Activated CD4-positive, alpha-beta T cell treated with anti-CD3 and anti-CD28 coated beads for 36 hours (primary cell): ENCODE measurements at places on chromosomes 13 and 19. TPM values are rescaled to one million over a fixed set of nuclear protein-coding genes. Genes with fewer than 3 reads are reported as not detected.
A peak's percentile ranks its signal among the peaks of the same experiment; 100 is the strongest.

CD22 gene
- 3.5 TPM for total RNA-seq

PTH2 gene
- not detected for total RNA-seq

SIGLEC12 gene
- total RNA-seq: 1.2 TPM

XRCC1 gene
- 40.0 TPM for total RNA-seq

KLK1 gene
- 2.6 TPM for total RNA-seq

DHDH gene
- 2.4 TPM for total RNA-seq

YJU2 gene
- 34.8 TPM for total RNA-seq

STOML3 gene
- not detected for total RNA-seq

ZNF439 gene
- total RNA-seq: 10.4 TPM

CDX2 gene
- total RNA-seq: not detected

GRCh38 chr13:96900986-96901385 lies 93.3 kb downstream of the OXGR1 start:
- no peaks in the 10 kb centered on the region for H3K36me3 ChIP-seq
- peaks cover 2% of the 10 kb centered on the region for H3K27me3 ChIP-seq
- no peak overlapping the region for H3K4me3 ChIP-seq
- DNase-seq: no peak
- H3K4me1 ChIP-seq: no peaks in the 10 kb centered on the region

DNA sequence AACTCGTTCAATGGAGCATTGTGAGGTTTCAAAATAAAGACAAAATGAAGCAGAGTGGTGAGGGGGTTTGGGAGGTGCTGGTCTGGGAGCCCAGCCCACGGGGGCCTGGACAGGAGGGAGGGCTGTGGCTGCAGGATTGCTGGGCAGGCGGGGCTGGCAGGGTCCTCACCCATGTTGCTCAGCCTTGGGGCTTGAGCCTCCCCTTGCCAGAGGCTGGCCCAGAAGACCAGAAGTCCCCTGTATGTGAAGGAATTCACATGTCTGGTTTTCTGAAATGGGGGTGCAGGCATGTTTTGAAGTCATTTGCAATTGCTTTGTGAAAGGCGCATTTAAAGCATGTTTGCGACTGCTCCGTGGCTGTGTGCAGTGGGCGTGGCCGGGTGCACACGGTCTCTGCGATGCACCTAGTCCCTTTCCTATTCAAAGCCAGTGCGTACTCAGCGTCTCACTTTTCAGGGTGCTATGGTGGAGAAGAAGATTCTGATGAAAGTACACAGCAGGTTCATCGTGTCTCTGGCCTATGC lies 2.3 kb downstream of the GRK1 start:
- no peaks in the 10 kb centered on the region for H3K27me3 ChIP-seq
- DNase-seq: peak; percentile 3
- H3K4me3 ChIP-seq: no peak overlapping the region
- peaks cover 3% of the 10 kb centered on the region for H3K4me1 ChIP-seq
- H3K27ac ChIP-seq: no peak overlapping the region

GRCh38 chr13:21095311-21095710 lies 33.9 kb upstream of the LATS2 start:
- H3K27me3 ChIP-seq: no peaks in the 10 kb centered on the region
- no peaks in the 10 kb centered on the region for H3K36me3 ChIP-seq
- H3K4me3 ChIP-seq: no peak overlapping the region
- no peak overlapping the region for H3K27ac ChIP-seq
- H3K4me1 ChIP-seq: no peaks in the 10 kb centered on the region

GRCh38 chr19:28727480-28728159 lies 485.3 kb downstream of the UQCRFS1 start:
- H3K4me3 ChIP-seq: no peak overlapping the region
- no peaks in the 10 kb centered on the region for H3K36me3 ChIP-seq
- H3K4me1 ChIP-seq: peaks cover 2% of the 10 kb centered on the region
- H3K27me3 ChIP-seq: peaks cover 35% of the 10 kb centered on the region

DNA sequence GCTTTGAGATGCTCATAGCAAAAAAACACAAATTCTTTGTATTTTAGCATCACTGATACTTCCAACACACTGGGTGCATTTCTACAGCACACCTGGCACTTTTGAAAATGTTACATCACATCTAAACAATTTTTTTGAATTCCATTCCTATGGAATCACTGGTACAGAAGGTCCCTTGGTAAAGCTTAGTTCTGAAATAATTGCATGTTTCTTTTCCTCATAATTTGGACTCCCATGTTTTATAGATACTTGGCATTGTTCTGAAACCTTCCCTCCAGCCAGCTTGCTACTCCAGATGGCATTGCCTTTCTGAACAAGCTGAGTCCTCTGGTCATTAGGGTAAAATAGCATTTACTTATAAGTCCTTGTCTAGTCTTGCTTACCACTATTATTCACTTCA lies 481.3 kb upstream of the GPC6 start:
- no peaks in the 10 kb centered on the region for H3K27me3 ChIP-seq
- no peak for DNase-seq

DNA sequence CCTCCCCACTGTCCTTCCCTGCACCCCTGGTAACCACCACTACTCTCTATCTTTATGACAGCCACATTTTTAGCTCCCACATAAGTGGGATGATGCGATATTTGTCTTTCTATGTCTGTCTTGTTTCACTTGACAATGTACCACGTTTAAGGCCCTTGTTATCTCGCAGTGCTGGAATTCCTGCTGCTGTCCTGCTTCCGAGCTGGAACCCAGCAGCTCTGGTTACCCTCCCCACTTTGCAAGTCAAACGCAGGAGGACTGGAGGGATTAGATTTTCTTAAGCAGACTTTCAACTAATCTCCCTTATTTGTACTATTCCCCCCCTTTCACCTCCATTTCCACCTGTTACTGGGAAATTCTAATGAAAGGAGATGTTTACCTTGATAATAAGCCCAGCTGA lies 59.1 kb upstream of the PDX1 start:
- DNase-seq: no peak
- peaks cover 14% of the 10 kb centered on the region for H3K27me3 ChIP-seq
- no peaks in the 10 kb centered on the region for H3K4me1 ChIP-seq
- no peak overlapping the region for H3K27ac ChIP-seq
- H3K36me3 ChIP-seq: no peaks in the 10 kb centered on the region
- no peak overlapping the region for H3K4me3 ChIP-seq

DNA sequence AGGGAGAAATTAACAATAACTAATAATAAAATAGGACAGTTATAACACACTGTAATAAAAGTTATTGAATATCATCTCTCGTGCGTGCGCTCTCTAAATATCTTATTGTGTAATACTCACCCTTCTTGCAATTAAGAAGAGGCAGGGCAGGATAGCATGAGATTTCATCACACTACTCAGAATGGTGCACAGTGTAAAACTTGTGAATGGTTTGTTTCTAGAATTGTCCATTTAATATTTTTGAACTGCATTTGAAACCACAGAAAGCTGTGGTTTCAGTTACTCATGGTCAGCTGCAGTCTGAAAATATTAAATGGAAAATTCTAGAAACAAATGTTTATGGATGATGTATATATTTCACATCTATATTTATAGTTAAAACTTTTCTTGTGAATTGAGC lies 161.1 kb downstream of the DCT start:
- H3K4me1 ChIP-seq: peaks cover 15% of the 10 kb centered on the region
- no peak for DNase-seq
- H3K36me3 ChIP-seq: peaks cover 2% of the 10 kb centered on the region
- no peaks in the 10 kb centered on the region for H3K27me3 ChIP-seq
- no peak overlapping the region for H3K27ac ChIP-seq

DNA sequence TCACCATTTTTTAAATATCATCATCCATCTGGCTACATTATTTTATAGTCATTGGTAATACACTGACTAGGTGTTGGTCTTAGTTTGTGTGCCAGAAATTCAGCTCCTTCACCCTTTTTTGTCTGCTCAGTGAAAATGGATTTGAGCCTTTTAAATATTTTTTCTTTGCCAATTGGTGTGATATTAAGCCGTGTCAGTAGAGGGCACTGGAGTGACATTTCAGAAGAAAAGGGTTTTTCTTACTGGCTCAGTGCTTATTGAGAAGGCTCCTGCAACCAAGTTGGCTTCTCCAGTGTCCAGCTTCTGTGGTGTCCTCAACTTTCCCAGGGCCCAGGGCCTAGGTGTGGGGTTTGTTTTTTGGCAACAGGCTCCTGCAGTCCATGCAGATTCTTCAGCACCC lies 546.6 kb downstream of the DACH1 start:
- DNase-seq: peak; percentile 18
- no peak overlapping the region for H3K27ac ChIP-seq
- H3K27me3 ChIP-seq: no peaks in the 10 kb centered on the region

DNA sequence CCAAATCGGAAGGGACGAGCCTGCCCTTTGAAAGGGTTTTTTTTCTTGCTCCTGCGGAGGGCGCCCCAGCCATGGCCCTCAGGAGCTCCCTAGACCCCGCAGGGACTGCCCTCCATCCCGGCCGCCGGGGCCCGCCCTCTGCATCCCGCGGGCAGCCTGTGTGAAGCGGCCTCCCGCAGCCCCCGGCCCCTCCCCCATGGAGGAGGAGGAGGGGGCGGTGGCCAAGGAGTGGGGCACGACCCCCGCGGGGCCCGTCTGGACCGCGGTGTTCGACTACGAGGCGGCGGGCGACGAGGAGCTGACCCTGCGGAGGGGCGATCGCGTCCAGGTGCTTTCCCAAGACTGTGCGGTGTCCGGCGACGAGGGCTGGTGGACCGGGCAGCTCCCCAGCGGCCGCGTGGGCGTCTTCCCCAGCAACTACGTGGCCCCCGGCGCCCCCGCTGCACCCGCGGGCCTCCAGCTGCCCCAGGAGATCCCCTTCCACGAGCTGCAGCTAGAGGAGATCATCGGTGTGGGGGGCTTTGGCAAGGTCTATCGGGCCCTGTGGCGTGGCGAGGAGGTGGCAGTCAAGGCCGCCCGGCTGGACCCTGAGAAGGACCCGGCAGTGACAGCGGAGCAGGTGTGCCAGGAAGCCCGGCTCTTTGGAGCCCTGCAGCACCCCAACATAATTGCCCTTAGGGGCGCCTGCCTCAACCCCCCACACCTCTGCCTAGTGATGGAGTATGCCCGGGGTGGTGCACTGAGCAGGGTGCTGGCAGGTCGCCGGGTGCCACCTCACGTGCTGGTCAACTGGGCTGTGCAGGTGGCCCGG lies 815 bp downstream of the MAP3K10 start:
- H3K27me3 ChIP-seq: no peaks in the 10 kb centered on the region
- no peaks in the 10 kb centered on the region for H3K36me3 ChIP-seq
- no peak overlapping the region for H3K27ac ChIP-seq
- peak; percentile 41 for DNase-seq
- H3K4me3 ChIP-seq: peak overlapping the region; percentile 59

- no peaks in the 10 kb centered on the region for H3K36me3 ChIP-seq
- H3K4me1 ChIP-seq: peaks cover 7% of the 10 kb centered on the region
- peaks cover 33% of the 10 kb centered on the region for H3K27me3 ChIP-seq
- no peak overlapping the region for H3K4me3 ChIP-seq
- H3K27ac ChIP-seq: no peak overlapping the region
Observed at GRCh38 chr13:75479102-75479740, 2.7 kb downstream of the TBC1D4 start.

GRCh38 chr13:95793018-95793555 lies 116.1 kb downstream of the DNAJC3 start:
- no peak overlapping the region for H3K4me3 ChIP-seq
- H3K36me3 ChIP-seq: peaks cover 47% of the 10 kb centered on the region
- H3K27me3 ChIP-seq: no peaks in the 10 kb centered on the region
- H3K4me1 ChIP-seq: no peaks in the 10 kb centered on the region
- DNase-seq: no peak
- H3K27ac ChIP-seq: no peak overlapping the region

GRCh38 chr13:80072231-80072630 lies 268.7 kb downstream of the SPRY2 start:
- no peak overlapping the region for H3K4me3 ChIP-seq
- no peaks in the 10 kb centered on the region for H3K27me3 ChIP-seq
- no peak overlapping the region for H3K27ac ChIP-seq

GRCh38 chr19:36150586-36150985 lies 1.7 kb downstream of the COX7A1 start:
- H3K27ac ChIP-seq: no peak overlapping the region
- no peaks in the 10 kb centered on the region for H3K27me3 ChIP-seq
- no peak for DNase-seq
- H3K4me1 ChIP-seq: no peaks in the 10 kb centered on the region

- DNase-seq: no peak
- no peaks in the 10 kb centered on the region for H3K36me3 ChIP-seq
- H3K4me3 ChIP-seq: no peak overlapping the region
- H3K4me1 ChIP-seq: peaks cover 4% of the 10 kb centered on the region
- H3K27ac ChIP-seq: no peak overlapping the region
Observed at GRCh38 chr19:3073159-3073563, 10.9 kb upstream of the TLE5 start.

- no peak overlapping the region for H3K4me3 ChIP-seq
- H3K36me3 ChIP-seq: no peaks in the 10 kb centered on the region
- H3K27ac ChIP-seq: no peak overlapping the region
- no peaks in the 10 kb centered on the region for H3K4me1 ChIP-seq
Observed at GRCh38 chr13:76637641-76638141, 248.5 kb downstream of the KCTD12 start.

DNA sequence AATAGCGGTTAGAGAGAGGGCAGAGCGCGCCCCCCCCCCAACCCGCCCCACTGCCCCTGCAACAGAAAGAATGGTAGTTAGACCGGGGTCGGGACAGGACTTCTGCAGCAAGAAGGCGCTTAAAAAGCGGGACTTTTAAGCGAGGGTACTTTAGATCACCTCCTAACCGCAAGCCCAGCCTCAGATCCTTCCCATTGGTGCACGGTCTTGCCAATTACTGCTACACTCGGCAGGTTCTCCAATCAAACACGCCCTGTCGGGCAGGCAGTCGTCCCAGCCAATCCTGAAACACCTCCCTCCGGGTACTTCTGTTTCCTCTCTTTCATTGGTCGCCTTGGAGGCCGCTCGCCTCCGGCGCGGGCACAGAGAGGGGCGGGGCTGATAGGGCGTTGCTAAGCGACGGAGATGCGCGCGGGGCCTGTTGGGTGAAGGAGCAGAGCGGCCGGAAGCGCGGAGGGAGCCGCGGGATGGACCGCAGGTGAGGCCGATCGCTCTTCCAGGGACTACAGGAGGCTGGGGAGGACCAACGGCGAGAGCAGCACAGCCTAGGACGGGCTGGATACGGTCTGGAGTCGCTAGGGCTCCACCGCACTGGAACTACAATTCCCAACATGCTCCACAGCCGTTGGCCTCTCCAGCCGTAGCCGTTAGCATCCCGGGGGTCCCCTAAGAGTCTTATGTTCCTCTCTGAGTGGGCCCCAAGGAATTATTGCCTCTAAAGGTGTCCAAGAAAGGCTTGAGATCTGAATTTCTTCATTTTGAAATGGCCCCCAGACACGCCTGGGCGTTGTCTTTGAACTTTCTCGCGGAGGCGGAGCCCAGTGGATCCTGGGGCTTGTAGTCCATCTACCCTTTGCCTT lies at the start of gene PROSER3:
PROSER3 (plus strand) TSS at position 428 of the 860 bp plus-strand sequence; CDS start at position 468, 40 bp downstream.
- H3K36me3 ChIP-seq: peaks cover 29% of the 10 kb centered on the region
- peaks cover 4% of the 10 kb centered on the region for H3K27me3 ChIP-seq
- peaks cover 29% of the 10 kb centered on the region for H3K4me1 ChIP-seq
- peak within 1 kb of the TSS; percentile 91 for H3K27ac ChIP-seq

DNA sequence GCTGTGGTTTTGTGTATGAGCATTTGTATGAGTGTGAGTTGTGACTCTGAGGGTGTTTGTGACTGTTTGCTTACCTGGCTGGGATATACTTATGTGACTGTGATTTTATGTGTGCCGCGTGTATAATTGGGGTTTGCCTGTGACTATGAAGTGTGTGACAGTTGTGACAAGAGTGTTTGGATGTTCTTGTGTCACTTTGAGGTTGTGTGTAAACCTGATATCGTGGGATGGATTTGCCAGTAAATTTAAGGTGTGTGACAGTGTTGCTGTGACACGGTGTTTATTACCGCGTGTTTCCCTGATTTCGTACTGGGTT lies 442 bp downstream of the ZNF420 start:
- peak overlapping the region; percentile 97 for H3K4me3 ChIP-seq
- no peaks in the 10 kb centered on the region for H3K27me3 ChIP-seq
- peaks cover 49% of the 10 kb centered on the region for H3K36me3 ChIP-seq
- H3K27ac ChIP-seq: peak overlapping the region; percentile 98
- H3K4me1 ChIP-seq: peaks cover 23% of the 10 kb centered on the region
